Sciatic nerve (tissue), 2 donors: ENCODE measurements at places on chromosomes 6 and 20.

GRCh38 chr6:42368181-42368580 lies 83.5 kb downstream of the TRERF1 start:
- no peak for DNase-seq

DNA sequence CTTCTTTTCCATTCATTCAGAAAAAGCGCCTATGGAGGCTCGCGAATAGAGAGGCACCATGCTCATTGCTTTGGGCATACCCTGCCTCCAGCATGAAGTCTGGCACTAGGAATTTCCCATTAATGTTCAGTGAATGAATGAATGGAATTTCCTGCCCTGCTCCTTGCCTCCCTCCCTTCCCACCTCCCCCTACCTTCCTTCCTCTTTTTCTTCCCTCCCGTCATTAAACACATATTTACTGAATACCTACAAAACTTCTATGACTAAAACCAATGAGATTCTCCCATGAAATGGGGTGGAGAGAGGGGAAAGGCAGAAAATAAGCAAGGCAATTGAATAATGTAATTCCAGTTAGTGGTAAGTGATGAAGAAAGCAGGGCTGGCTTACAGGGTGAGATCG lies 213.8 kb upstream of the AGPAT4 start:
- no peak for DNase-seq

DNA sequence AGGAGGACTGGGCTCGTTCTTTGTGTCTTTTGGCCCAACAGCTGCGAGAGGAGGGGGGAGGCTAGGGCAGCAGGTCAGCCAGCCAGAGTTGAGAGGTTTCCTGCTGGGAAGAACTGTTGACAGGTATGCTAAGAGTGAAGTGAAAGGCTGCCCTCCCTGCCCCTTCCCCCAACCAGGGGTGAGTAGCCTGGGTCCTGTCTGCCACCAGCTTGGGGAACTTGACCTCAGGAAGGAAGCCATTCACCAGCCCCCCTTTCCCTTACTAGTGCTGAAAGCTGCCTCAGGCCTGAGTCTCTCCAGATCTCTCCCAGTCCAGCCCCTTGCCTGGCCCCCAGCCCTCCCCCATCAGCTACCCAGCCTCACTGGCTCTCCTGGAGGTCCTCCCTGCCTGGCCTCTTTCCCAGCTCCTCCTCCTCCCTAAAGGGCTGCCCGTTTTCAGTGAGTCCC lies 20.7 kb upstream of the ZNF76 start:
- DNase-seq: no peak

GRCh38 chr20:50110141-50111047 lies 2.6 kb downstream of the UBE2V1 start:
- no peak for DNase-seq

DNA sequence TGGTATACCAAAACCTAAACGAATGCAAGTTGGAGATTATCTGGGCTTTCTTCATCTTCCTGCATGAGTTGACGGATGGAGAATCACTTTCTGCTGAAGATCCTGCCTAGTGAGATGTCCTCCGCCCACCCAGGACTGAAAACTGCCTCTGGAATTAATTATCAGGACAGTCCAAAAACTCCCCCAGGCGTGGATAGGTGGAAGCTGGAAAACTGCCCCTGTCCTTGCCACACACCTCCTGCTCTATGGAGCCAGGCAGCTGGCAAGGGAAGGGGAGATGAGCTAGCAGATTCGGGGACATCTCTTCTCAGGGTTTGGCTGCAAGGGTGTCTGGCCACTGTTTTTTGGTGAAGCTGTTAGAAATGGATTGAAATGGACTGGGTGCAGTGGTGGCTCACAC lies 89.3 kb upstream of the ZNFX1 start:
- no peak for DNase-seq

DNA sequence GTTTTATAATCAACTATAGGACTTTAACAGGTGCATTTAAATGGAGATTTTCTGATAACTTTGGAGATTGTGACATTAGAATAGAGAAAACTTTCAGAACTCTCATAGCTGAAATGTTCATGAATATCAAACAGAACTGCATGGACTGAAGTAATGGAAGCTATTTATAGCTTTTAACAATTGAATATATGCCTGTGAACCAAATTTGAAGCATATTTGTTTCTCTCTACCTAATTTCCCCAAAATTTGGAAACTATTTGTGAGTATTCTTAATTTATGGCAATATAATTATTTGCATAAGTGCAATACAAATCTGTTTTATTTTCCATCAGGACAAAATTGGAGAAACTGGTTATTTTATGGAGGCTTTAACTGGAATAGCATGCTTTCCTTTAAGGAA lies 96.6 kb downstream of the PLG start:
- no peak for DNase-seq

GRCh38 chr20:49965781-49966305 lies 16.9 kb upstream of the SNAI1 start:
- no peak for DNase-seq

DNA sequence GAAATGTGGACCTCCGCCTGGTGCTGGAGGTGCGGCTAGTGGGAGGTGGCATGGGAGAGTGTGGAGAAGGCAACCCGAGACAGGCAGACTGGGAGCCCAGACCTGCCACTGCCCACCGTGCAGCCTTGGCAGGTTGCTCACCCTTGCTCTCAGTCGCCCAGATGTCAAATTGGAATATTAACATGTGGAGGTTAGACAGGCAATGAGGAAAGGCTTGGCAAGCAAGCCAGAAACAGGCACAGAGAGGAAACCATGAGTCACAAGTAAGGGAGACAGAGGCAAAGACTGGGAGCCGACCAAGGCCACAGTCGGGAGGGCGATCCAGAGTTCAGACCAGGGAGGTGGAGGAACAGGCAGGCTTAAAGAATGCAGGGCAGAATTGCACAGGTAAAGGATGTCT lies 178.2 kb downstream of the FOXC1 start:
- no peak for DNase-seq

GRCh38 chr20:45774945-45775344 lies 16.7 kb downstream of the WFDC3 start:
- no peak for DNase-seq

GRCh38 chr6:117677553-117678141 lies 2.4 kb downstream of the NUS1 start:
- DNase-seq: no peak

GRCh38 chr6:157034436-157035230 lies 257.5 kb downstream of the ARID1B start:
- no peak for DNase-seq

DNA sequence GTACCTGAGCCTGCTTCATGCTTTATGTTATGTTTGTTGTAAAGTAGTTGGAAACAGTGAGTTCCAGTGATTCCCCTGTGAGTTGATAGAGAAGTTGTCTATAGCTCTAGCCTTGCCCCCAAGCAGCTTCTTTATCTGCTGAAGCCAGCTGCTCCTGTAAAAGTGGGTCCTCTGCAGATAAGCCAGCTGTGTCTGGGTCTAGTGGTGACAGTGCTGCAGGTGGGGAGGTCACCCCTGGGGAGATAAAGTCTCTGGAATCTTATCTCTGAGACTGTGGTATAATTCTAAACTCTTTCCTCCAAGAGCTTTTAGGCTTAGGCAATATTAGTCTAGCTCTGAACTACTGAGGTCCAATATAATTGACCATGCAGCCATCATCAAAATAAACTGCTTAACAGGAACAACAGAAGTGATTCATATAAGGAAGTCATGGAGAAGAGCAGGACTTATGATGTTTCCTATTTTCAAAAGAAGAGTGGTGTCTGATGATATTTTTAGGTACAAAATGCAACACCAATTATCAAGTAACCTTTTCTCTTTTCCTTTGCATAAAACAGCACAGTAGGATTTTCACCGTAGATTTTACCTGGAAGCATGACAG lies 44.2 kb upstream of the TMEM217 start:
- DNase-seq: no peak
